ENCODE measurements at places on chromosomes 6 and 20. TPM values are rescaled to one million over a fixed set of nuclear protein-coding genes. Genes with fewer than 3 reads are reported as not detected.

- no peaks in the 10 kb centered on the region for H3K4me1 ChIP-seq
- no peaks in the 10 kb centered on the region for H3K27me3 ChIP-seq
- no peak overlapping the region for H3K4me3 ChIP-seq
- no peak for DNase-seq
- H3K27ac ChIP-seq: no peak overlapping the region
Measured at GRCh38 chr20:2210646-2211552, 84.9 kb upstream of the TGM3 start.

DNA sequence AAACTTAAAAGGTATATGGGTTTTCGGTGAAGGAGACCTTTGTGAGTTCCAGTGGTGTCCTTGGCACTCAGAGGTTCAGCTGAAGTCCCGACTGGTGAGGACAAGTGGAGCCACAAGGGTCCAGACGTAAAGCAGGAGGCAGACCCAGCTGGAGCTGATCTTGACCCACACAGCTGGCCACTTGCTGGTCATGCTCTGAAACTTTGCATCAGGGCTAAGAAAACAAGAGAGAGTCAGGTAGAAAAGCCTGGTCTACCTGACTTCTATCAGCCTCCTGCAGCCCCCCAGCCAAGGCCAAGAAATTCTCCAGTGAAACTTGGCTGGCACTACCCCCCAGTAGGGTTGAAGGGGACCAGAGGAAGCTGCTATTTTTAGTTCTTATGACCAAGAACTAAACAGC, 21.6 kb downstream of the SERINC3 start:
- DNase-seq: no peak
- H3K27me3 ChIP-seq: no peaks in the 10 kb centered on the region
- H3K27ac ChIP-seq: no peak overlapping the region
- no peaks in the 10 kb centered on the region for H3K4me1 ChIP-seq
- peaks cover 18% of the 10 kb centered on the region for H3K36me3 ChIP-seq

The NCOA6 gene
- total RNA-seq: 43.7 TPM

DNA sequence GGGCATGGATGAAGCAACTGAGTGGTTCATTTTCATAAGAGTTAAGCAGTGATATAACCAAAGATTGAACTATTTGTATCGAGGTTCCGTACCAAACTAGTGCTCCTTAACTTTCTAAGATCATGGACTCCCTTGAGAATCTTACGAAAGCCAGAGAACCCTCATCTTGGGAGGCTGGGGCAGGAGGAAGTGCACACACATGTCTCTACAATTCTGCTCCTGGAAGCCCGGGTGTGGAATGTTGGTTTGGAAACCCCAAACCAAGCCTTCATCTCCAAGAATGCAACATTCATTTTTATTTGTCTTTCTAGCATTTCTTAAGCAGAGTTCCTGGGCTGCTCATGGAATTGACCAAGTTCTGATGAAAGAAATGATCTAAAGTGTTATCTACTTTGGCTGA, 250.5 kb upstream of the PRND start:
- H3K36me3 ChIP-seq: no peaks in the 10 kb centered on the region
- H3K27me3 ChIP-seq: no peaks in the 10 kb centered on the region
- H3K4me3 ChIP-seq: no peak overlapping the region
- H3K27ac ChIP-seq: no peak overlapping the region
- H3K4me1 ChIP-seq: no peaks in the 10 kb centered on the region

- no peak overlapping the region for H3K4me3 ChIP-seq
- no peaks in the 10 kb centered on the region for H3K27me3 ChIP-seq
- H3K27ac ChIP-seq: no peak overlapping the region
- H3K4me1 ChIP-seq: no peaks in the 10 kb centered on the region
Measured at GRCh38 chr6:111709615-111710398, 104.1 kb upstream of the TRAF3IP2 start.

GRCh38 chr20:62527781-62528180, 52.0 kb upstream of the GATA5 start:
- no peaks in the 10 kb centered on the region for H3K36me3 ChIP-seq
- no peaks in the 10 kb centered on the region for H3K4me1 ChIP-seq
- H3K27me3 ChIP-seq: peaks cover 10% of the 10 kb centered on the region

DNA sequence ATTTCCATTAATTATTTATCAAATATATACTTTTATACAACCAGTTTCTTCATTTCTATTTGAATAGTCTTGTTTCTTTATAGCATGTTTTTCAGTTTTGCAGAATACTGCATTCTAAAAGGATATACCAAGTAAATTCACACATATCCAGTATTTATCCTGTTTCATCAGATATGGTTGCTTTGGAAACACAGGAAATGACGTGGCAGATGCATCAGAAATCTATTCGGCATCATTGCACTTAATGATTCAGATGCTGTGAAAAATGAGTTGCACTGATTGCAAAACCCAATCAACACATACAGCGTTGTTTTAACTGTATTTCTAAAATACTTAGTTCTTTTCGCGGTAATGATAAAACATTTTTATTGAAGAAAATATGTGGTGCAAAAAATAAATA, 594.9 kb downstream of the CDH26 start:
- no peak for DNase-seq
- H3K4me3 ChIP-seq: no peak overlapping the region
- H3K36me3 ChIP-seq: no peaks in the 10 kb centered on the region
- no peaks in the 10 kb centered on the region for H3K4me1 ChIP-seq

All from prostate gland (tissue), 2 donors.